ENCODE measurements at places on chromosomes 2 and 18.

DNA sequence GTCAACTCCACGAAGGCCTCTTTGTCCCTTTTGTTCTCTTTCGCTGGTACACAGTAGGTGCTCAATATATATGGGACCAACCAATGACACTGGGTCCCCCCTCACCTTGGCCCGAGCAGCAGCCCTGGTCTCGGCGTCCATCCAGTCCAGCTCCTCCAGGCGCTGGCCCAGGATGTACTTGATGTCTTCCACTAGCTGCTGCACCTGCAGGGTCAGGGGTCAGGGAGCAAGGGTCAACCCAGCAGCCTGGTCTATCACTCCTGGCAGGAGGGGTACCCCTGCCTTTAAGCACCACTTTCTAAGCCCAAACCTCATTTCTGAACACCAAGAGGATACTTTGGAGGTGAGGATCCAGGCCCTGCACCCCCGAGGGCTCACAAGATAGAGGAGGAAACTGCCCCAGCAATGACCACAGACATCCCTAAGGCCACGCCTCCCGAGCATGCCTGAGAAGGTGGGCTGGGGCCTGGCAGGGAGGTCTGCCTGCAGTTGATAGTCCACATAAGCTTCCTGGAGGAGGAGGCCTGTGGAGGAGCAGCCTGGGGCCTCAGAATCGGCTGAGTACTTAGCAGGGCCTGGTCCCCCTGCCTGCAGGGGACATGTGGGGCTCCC lies 4.2 kb downstream of the ECEL1 start:
- DNase-seq, result no peak

DNA sequence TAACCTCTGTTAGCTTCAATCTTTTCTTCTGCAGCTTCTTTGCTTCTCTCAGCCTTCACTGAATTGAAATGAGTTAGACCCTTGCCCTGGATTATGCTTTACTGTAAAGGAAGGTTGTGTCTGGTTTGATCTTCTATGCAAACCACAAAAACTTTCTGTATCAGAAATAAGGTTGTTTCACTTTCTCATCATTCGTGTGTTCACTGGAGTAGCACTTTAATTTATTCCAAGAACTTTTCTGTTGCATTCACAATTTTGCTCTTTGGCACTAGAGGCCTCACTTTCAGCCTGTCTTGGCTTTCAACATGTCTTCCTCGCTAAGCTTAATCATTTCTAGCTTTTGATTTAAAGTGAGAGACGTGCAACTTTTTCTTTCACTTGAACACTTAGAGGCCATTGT lies 365.3 kb downstream of the TDRD15 start:
- DNase-seq, result no peak

- DNase-seq, result no peak
Measured at GRCh38 chr2:234095301-234095700, 44.8 kb downstream of the SPP2 start.

DNA sequence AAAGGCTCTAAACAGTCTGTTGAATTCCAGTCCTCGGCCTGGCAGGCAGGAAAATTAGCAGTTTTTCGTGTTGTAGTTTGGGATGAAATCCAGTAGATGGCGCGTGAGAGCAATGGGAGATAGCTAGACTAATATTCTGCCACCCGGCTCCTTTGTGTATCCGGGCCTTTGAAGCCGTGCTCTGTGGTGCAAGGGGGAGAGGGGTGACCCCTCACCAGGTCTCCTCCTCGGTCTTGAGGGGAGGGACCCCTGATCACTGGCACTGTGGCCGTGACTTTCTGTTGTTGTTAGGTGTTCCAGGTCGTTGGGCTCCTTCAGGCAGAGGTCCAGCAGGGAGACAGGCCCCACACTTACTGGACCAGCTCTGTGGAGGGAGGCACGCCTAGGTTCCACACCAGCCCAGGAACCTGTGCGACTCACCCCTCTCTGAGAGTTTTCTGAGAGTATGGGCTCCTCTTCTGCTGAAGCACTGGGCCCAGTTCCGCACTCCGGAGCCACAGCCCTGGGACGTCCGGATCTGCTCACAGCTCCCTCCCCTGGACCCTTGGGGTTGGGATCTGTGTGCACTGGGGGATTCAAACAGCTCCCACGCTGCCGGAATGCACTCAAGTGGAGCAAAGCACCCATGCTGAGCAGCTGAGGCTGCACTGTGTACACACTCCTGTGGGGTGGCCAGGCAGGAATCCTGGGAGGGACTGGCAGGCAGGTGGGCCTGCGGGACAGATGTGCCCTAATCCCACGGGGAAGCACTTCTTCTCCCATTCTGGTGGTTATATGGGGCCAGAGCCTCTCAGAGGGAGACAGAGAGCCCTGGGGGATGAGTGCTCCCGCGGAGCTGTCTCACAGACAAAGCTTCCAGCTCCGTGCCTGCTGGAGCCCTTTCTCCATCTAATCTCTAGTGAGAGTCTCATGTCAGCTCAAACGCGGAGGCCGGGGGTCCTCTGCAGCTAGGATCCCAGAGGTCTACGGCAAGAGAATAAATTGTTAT lies 8.8 kb downstream of the GKN2 start:
- DNase-seq, result peak; percentile 88

GRCh38 chr2:136070913-136071312 lies 47.0 kb downstream of the CXCR4 start:
- no peak for DNase-seq

GRCh38 chr2:132419235-132419634 lies 2.6 kb downstream of the GPR39 start:
- no peak for DNase-seq

- DNase-seq, result peak; percentile 37
Measured at GRCh38 chr2:171086352-171087290, 74.1 kb downstream of the TLK1 start.

- DNase-seq, result no peak
Measured at GRCh38 chr2:62343636-62344337, 147.9 kb downstream of the B3GNT2 start.

DNA sequence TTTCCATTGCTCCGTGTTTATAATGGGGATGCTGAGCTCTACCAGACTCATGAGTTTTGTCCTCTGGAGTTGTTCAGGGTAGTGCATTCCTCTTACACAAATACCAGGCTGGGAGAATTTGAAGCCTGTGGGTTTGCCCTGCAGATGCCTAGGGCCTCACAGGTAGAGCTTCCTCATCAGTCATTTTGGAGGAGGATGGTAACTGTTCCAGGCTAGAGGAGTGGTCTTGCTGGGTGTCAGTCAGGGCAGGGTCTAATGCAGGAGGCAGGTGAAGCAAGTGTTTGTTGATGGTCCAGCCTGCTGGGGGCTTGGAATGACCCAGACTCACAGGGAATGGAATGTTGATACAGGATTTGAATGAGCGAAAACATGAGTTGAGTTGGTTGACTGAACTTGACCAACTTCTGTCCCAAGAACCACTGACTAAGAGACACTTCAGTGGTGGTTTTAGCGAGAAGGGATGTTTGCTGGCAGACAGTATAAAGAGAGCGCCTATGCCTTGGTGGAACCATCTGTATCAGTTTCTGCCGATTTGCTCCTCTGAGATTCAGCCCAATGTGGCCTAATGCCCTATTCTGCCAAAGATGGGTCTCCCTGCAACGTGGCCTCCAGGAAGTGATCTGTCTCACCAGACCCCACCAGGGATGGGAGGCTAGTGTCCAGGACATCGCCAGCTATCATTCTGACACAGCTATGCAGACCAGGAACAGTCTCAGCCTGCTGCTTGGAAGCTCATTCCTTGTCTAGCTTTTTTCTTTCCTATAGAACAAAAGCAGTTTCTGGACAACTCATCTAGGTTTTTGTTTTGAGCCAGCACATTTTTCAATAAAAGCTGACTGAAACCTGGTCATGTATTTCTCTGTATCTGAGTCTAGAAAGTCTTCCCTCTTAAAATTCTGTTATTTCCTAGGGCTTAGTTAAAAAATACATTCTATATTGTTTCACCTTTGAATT lies 9.3 kb downstream of the IL1R2 start:
- DNase-seq, result no peak

GRCh38 chr2:241893265-241893664 lies 23.7 kb downstream of the RTP5 start:
- DNase-seq, result peak; percentile 0

DNA sequence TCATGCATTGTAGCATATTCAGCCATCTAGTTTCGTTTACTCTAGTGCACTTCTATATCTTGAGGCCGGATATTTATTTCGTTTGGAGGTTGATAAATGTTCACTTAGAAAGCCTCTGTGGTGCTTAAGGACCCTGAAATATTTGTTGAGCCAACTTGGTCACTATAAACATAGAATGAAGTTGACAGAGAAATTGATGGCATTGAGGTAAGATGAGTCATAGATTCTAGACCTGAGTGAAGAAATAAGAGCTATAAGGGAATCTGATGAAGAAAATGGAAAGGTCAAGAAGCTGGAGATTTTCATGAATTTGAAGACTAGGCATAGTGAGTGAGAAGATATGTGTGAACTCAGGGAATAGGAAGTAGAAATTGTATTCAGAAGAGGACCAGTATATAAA lies 35.9 kb downstream of the EPC2 start:
- no peak for DNase-seq

DNA sequence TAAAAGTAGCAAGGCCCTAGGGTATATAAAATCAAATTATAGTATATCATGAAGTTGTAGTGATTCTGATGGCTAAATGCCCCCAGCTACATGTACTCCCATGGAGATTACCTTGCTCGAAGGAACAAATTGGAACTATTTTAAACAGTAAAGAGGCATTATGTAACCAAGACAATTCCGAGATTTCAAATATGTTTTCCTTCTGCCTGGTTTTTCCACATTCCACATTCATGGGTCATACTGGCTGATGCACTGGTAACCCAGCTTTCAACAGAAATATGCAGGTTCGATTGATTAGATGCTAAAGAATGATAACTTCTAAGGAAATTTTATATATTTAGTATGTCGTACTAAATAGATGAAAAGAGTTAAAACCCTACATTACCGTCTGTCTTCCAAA lies 62.3 kb upstream of the MGAT4A start:
- no peak for DNase-seq

DNA sequence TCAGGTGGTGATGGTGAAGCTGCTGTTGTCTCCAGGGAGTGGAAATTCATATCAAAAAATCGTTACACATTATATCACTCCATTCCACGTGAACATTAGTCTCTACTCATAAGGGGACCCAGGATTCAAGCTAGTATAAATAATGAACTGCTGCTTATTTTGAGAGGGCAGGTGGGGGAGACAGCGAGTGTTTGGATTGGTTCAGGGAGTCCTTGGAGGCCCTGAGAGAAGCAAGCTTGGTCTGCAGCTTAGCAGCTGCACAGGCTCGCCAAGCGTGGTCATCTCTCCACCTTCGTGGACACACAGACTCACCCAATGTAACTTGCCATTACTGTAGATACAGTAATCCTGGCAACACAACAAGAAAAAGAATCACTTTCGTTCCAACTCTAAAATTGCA lies 177.6 kb downstream of the ZNF521 start:
- no peak for DNase-seq

GRCh38 chr2:161979490-161979889 lies 94.5 kb downstream of the DPP4 start:
- DNase-seq, result no peak

- no peak for DNase-seq
Measured at GRCh38 chr18:76460482-76460881, 34.6 kb downstream of the ZNF516 start.

GRCh38 chr2:141701618-141702017 lies 429.2 kb downstream of the LRP1B start:
- no peak for DNase-seq

DNA sequence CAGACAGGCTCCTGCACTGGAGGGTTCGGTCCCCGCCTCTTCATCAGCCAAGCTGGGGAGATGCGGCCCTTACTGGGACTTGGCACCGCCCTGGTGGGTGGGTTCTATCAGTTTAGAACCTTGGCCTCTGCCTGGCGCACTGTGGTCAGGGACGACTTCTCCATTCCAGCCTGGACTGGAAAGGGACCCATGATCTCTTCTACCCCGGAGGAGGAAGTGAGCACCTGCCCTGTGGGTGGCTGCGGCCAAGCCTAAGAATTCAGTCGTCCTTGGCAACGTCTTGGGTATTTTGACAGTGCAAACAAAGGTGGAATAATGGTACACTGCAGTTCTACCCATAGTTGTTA lies 106.9 kb upstream of the CD302 start:
- DNase-seq, result no peak

GRCh38 chr2:101872480-101872879 lies 119.3 kb upstream of the IL1R2 start:
- no peak for DNase-seq

DNA sequence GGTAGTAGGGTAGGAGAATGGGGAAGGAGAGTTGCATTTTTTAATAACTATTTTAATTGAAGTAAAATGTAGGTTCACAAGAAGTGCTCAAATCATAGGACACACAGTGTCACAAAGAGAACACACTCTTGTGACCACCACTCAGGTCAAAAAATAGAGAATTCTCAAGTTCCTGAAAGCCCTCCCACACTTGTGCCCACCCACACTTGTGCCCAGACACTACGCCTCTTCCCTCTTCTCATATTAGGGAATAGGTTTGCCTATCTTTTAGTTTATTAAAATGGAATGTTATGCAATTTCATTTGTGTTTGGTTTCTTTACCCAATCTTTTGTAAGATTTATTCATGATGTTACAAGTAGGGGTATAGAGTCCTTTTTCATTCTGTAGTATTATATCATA lies 67.2 kb downstream of the UGGT1 start:
- no peak for DNase-seq

DNA sequence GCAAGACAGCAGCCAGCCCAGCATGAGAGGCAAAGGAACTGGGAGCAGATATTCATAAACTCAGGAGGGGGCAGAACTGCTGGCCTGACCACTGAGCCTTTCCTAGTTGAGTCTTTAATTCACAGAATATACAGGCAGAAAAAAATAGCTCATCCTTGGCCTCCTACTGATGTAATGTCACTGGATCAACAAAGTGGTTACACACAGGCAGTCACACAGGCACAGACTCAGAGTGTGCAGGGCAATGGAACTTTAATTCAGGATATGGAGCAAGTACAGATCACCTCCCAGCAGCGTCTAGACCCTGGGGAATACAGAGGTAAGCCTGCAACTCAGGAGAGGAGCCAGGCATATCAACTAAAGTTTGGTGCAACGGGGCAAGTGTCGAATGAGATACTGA lies 75.4 kb downstream of the TNP1 start:
- DNase-seq, result no peak

- DNase-seq, result no peak
Measured at GRCh38 chr2:197706839-197707207, 1.7 kb downstream of the MARS2 start.

DNA sequence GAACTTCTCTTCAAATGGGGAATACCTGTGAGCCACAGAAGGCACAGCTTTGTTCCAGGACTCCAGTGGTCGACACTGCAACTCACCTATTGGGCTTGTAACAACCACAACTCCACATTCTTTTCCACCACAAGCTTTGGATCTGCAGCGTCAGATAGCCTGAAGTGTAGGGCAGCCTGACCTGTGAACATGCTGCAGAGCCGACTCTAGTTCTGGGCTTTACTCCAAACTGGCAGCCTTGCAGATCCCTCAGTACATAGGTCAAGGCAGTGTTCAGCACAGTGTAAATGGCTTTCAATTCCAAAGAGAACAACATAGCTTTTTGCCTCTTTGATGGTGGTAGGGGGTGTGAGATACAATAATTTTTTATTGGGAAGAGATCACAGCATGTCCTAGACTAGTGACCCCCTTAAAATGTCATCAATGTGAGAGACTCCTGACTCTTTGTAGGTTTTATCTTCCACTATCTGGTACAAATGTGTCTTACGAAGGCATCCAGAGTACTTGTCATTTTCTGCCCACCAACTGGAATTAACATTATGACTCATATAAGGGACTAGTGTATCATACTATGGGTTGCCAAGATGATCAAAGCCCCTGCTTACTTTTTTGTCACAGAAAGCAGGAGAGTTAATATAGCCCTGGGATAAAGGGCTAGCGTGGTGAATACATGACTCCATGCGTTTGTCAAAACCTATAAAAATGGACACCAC lies 149.8 kb downstream of the COPS8 start:
- DNase-seq, result no peak

Measured in right kidney (tissue), 9 donors.